ENCODE measurements at places on chromosomes 1 and 21. TPM values are rescaled to one million over a fixed set of nuclear protein-coding genes. Genes with fewer than 3 reads are reported as not detected.
A peak's percentile ranks its signal among the peaks of the same experiment; 100 is the strongest.

- H3K27ac ChIP-seq, result no peak overlapping the region
- DNase-seq, result no peak
- no peaks in the 10 kb centered on the region for H3K36me3 ChIP-seq
- no peaks in the 10 kb centered on the region for H3K4me1 ChIP-seq
- no peak overlapping the region for H3K4me3 ChIP-seq
- H3K27me3 ChIP-seq, result no peaks in the 10 kb centered on the region
Measured at GRCh38 chr1:68347415-68347814, 102.3 kb downstream of the RPE65 start.

DNA sequence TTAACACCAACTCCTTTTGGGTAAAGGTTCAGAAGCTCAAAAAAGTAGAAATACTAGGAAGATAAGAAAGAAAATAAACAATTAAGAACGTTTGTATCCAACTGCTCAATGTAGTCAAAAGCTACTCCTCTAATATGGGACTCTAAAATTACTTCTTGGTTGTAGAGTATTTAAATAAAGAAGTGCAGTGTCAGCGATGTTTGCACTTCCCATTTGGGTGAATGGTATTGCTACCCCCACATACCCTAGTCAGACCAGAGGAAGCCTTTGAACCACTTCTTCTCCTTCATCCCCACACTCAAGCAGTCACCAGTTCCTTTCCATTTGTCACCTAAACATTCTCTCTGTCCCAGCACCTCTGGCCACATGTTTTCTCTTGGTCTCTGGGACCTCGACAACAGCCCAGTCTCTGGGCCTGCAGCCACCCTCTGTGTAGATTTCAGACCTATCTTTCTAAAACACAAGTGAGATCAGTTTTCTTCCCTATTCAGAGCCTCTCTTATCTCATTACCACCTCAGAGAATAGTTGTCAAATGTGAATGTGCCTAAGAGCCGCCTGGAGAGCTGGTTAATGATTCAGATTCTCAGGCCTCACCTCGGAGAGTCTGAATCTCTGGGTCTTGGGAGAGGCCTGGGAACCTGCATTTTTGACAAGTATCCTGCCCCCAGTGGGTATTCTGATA, 109.8 kb downstream of the OMA1 start:
- no peak for DNase-seq
- no peaks in the 10 kb centered on the region for H3K27me3 ChIP-seq
- H3K36me3 ChIP-seq, result no peaks in the 10 kb centered on the region
- no peak overlapping the region for H3K27ac ChIP-seq
- no peaks in the 10 kb centered on the region for H3K4me1 ChIP-seq

DNA sequence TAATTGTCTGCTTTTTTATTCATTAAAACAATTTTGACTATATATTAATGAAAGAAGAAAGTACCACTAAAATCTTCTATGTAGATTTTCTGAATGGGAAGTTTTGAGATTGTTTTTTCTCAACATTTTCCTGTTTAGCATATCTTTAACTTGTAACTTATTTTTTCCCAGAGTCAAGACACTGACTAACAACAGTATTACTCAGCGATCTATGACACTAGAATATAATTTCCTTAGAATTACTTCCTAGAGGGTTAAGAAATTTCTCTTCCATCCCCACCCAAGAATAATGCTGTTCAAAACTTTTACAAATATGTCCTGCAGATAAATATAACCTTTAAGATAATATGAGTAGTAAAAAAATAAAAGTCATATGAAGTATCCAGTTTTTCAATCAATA, 218.2 kb upstream of the NR5A2 start:
- no peak overlapping the region for H3K4me3 ChIP-seq
- H3K27ac ChIP-seq, result no peak overlapping the region
- H3K4me1 ChIP-seq, result no peaks in the 10 kb centered on the region
- H3K36me3 ChIP-seq, result no peaks in the 10 kb centered on the region
- DNase-seq, result no peak

DNA sequence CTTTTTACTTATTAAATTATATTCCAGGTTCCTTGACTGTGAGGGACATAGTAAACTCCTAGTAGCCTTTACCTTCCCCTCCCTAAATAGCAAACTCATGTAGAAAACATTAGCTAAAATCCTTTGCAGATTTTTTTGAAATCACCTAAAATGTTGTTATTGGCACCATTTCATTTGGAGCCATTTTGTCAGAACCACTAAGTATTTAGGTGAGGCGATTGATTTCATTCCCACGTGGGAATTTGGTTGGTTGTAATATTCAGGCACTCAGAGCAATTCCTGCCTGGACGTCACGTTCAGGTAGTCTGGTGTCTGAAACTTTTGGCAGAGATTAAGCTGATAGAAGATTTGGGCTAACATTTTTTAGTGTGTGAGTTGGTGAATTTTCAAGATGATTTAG, 84.3 kb downstream of the CAMTA1 start:
- DNase-seq, result no peak
- H3K4me1 ChIP-seq, result no peaks in the 10 kb centered on the region
- peaks cover 12% of the 10 kb centered on the region for H3K36me3 ChIP-seq
- H3K27me3 ChIP-seq, result no peaks in the 10 kb centered on the region

- H3K36me3 ChIP-seq, result no peaks in the 10 kb centered on the region
- no peak for DNase-seq
- no peak overlapping the region for H3K4me3 ChIP-seq
- no peak overlapping the region for H3K27ac ChIP-seq
- no peaks in the 10 kb centered on the region for H3K27me3 ChIP-seq
Measured at GRCh38 chr1:234923626-234924025, 205.0 kb downstream of the TOMM20 start.

Gene HLCS
- total RNA-seq, result 19.5 TPM

Gene GPR153
- total RNA-seq, result 8.2 TPM

Gene TMEM269
- total RNA-seq, result not detected

- no peaks in the 10 kb centered on the region for H3K4me1 ChIP-seq
- no peak overlapping the region for H3K4me3 ChIP-seq
- no peak for DNase-seq
- no peak overlapping the region for H3K27ac ChIP-seq
- H3K27me3 ChIP-seq, result no peaks in the 10 kb centered on the region
Measured at GRCh38 chr1:224251741-224252146, 68.7 kb downstream of the DEGS1 start.

GRCh38 chr1:201643835-201644104, 104.8 kb downstream of the NAV1 start:
- peaks cover 37% of the 10 kb centered on the region for H3K4me1 ChIP-seq
- H3K36me3 ChIP-seq, result no peaks in the 10 kb centered on the region
- no peak overlapping the region for H3K27ac ChIP-seq
- H3K4me3 ChIP-seq, result no peak overlapping the region

DNA sequence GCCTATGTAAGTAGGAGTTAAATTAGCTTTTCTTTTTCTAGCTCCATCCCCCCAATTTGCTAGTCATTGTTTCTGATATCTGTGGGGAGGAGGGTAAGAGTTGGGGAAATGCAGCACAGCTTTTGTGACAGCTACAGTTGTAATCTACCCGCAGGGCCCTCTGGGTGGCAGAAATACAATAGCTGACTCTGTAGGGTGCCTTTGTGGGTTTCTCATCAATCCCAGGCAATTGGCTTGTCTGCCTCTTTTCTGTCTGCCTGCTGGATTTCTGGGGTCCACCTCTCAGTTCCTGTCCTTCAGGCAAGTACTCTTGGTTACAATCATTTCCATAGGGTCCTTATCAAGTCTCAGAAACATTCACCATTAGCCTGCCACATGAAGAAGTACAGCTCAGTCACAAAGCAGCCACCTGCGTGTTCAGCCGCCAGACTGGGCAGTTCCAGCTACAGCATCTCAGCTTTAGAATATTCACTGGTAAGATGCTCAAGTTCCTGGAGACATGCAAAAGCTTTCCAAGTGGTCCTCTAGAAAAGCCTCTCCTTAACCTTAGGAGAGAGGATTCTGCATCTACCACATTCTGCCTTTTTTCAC, 19.2 kb upstream of the SLC44A5 start:
- no peaks in the 10 kb centered on the region for H3K27me3 ChIP-seq
- no peak overlapping the region for H3K4me3 ChIP-seq
- no peaks in the 10 kb centered on the region for H3K4me1 ChIP-seq

- DNase-seq, result no peak
- no peak overlapping the region for H3K4me3 ChIP-seq
- H3K36me3 ChIP-seq, result no peaks in the 10 kb centered on the region
- peaks cover 38% of the 10 kb centered on the region for H3K4me1 ChIP-seq
- H3K27ac ChIP-seq, result peak overlapping the region; percentile 84
- no peaks in the 10 kb centered on the region for H3K27me3 ChIP-seq
Measured at GRCh38 chr1:14304381-14304865, 294.1 kb upstream of the KAZN start.

Gene AKNAD1
- not detected for total RNA-seq

Gene BATF3
- 0.91 TPM for total RNA-seq

DNA sequence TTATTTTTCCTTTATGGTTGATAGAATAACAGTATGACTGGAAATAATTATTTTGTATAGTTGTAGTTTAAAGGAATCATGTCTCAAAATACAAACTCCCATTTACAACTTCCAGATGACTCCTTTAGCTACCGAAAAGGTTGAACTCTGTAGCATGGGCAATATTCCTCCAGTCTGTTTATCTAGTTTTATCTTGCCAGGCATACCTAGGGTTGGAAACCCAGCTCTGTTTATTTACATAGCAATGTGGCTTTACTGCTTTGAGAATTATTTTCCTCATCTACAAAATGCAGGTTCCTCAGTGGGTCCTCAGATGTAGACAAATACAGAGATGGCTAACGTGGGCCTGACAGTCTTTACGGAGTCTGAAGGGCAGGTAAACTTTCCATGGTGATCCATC, 51.1 kb downstream of the C8A start:
- H3K4me3 ChIP-seq, result no peak overlapping the region
- no peaks in the 10 kb centered on the region for H3K4me1 ChIP-seq
- no peak overlapping the region for H3K27ac ChIP-seq
- DNase-seq, result no peak
- no peaks in the 10 kb centered on the region for H3K36me3 ChIP-seq
- H3K27me3 ChIP-seq, result no peaks in the 10 kb centered on the region

Gene RNF186
- total RNA-seq, result not detected

DNA sequence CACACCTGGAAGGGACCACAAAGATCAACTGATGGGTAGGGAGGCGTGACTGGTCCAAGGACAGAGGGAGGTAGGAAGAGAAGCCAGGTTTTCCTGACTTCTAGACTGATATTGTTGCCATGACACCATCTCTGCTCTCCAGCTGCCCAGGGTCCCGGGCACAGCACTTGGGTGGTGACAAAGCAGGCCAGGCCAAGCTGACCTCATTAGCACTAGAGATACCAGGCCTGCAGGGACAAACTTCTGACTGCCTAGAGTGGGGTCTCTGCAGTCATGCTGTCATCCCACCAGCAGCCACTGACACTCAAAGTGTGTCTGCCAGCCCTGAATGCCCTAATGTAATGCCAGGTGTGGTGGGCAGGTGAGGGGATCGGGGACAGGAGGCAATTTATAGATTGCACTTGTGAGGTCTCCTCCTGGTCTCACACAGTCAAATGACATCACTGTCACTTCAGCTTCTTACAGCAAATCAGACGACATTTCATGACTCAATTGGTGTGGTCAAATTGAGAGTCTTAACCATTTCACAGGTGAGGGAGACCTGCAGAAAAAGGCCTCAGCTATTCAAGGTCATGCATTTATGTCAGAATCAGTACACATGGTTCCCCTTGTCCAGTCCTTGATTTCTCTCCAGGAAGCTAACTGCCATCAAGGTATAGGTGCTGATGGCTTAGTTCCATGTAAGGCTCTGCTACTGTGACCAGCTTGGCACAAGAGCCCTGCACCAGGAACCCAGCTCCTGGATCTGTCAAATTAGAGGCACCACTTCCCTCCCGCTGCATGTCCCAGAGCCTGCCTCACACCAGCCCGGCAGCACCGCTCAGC, 2.7 kb downstream of the SLC9A1 start:
- H3K4me1 ChIP-seq, result peaks cover 34% of the 10 kb centered on the region
- no peak for DNase-seq
- peak overlapping the region; percentile 92 for H3K27ac ChIP-seq
- H3K4me3 ChIP-seq, result peak overlapping the region; percentile 6
- no peaks in the 10 kb centered on the region for H3K36me3 ChIP-seq
- H3K27me3 ChIP-seq, result no peaks in the 10 kb centered on the region

DNA sequence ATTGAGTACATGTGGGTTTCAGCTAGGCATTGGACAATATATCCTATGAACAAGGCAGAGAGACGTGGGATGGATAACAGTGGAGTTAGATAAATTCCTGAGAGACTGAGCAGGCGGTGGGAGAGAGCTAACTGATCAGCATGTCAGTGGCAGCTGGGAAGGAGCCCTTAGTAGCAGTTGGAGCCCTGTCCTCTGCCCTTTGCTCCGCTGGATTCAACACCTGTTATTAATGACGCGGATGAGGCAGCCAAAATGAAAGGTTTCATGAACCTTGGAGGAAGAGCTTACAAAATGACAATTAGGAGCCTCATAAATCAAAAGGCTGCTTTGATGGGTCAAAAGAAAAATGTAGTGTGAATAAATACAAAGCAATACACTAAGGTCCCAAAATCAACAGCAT, 16.1 kb downstream of the UBIAD1 start:
- H3K36me3 ChIP-seq, result peaks cover 82% of the 10 kb centered on the region
- DNase-seq, result no peak
- H3K4me3 ChIP-seq, result no peak overlapping the region
- H3K4me1 ChIP-seq, result no peaks in the 10 kb centered on the region

- DNase-seq, result no peak
- no peak overlapping the region for H3K4me3 ChIP-seq
- H3K27ac ChIP-seq, result no peak overlapping the region
- H3K4me1 ChIP-seq, result no peaks in the 10 kb centered on the region
- H3K27me3 ChIP-seq, result no peaks in the 10 kb centered on the region
Measured at GRCh38 chr1:117562581-117563491, 43.0 kb upstream of the TENT5C start.

Gene LRRN2
- 1.7 TPM for total RNA-seq

DNA sequence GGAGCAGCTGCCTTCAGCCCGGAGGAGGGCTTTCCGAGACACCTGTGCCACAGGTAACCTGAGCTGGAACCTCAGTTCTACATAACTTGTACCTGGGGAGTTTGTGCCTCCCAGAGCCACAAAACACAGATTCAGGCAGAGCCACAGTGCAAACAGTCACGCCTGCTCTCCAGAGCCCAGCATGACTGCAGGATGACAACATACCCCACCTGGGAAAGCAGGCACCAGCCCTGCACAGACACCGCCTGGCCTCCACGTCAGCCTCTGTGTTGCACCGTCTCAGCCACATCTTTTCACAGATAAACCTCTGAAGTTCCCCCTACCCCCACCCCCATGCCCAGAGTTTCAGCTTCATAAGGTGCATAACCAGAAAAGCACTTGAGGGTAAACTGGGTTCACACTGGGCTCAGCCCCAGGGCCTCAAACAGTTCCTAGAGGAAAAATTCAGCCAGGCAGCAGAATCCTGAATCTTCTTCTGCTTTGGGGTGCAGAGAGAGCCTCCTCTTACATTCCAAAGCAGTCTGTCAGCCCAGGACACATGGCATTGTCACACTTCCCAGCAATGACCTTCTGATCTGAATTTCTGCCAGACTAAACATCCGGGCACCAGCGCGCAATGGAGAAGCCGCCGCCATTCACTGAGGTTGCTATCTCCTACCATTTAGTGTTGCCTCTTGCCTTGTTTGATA, 229.5 kb downstream of the TOMM20 start:
- no peaks in the 10 kb centered on the region for H3K27me3 ChIP-seq
- H3K4me1 ChIP-seq, result peaks cover 25% of the 10 kb centered on the region
- H3K27ac ChIP-seq, result no peak overlapping the region
- DNase-seq, result no peak
